T follicular helper cell (primary cell): ENCODE measurements at places on chromosomes 6 and 20.

DNA sequence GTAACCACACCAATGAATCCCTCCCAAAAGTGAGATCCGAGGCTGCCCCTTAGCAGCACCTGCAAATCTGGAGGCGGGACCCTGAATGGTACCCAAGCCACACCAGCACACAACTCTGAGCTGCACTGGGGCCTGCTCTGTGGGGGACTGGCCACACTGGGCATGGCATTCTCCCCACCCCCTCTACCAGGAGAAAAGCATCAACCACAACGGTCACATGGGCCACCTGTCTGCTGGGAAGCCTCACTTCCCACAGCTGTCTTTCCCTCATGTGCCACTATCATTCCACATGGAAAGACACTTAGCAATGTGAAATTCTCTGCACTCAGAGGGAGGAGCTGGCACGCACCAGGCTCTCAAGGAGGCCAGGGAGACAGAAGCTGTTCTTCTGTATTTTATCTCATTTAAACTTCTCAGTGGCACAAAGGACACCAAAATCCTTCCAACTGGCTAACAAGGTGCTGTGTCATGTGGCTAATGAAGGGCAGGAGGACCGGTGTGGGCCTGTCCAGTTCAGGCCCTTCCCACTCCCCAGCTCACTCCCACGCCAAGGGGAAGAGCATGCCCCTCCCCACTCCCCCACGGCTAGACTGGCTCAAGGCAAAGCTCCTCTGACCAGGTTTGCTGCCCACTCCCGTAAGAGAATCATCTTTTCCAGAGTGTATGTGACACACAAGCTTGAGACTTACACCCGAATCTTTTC is 19.0 kb downstream of the YTHDF1 start:
- DNase-seq: no peak

- no peak for DNase-seq
Measured at GRCh38 chr6:142721215-142721920, 223.6 kb downstream of the HIVEP2 start.

DNA sequence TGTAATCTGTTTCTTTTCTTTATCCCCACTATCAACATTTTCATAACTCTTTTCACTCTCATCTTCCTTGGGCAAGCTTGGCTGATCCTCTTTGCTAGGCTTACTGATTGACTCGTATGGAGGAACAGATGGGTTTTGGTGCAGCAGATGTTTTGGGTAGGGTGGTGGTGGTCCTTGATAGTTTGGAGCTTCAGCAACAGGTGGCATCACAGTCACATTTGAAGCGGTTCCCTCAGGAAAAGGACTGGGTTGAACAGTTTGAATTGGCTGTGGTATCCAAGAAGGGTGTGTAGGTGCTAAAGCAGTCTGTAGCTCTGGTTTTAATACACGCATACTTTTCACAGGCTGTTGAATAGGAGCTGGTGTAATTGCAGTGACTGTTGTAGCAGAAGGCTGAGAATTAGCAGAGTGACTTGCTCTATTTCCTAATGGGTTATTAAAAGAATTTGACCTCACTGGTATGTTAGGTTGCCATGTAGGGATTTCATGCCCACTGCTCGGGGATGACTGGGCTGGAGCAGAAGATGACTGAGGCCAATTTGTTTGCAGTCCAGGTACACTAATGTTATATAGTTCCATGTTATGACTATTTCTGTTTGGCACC is 34.5 kb downstream of the LATS1 start:
- DNase-seq: no peak

GRCh38 chr6:168364793-168365421 is 45.3 kb upstream of the DACT2 start:
- DNase-seq: no peak

GRCh38 chr6:87573307-87574024 is 16.3 kb downstream of the RARS2 start:
- no peak for DNase-seq

DNA sequence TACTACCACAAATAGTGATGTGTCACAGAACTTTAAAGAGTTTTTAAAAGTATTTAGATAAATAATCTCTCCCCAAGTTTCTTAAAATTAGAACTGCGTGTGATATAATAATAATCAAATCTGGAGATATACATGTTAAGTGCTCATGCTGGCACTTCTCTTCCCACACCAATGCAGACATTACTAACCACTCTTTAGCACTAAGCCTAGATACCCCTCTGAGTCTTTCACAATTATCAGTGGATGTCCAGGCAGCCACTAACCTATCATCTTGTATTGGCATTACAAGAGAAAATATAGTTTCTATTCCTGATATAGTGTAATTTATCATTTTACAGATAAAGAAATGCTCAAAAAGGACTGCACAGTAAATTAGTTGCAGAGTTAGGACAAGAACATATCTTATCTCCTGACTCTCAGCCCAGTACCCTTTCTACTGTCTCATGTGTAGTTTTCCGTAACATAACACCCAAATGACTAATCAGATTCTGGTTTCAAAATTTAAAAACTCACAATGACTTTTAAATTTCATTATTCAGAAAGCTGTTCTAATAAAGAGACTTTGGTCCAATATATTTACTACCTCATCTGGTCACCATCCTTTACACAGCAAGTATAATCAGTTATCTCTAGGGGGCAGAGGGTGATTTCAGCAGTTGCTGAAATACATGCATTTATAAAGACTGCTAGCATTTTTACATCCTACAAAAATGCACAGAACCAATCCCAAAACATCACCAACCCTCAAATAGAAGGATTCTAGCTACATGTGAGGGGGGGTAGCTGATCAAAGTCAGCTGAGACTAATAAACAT is 215.5 kb upstream of the MCHR2 start:
- no peak for DNase-seq
